Right cardiac atrium (tissue), 5 donors: ENCODE measurements at places on chromosomes 6 and 20. TPM values are rescaled to one million over a fixed set of nuclear protein-coding genes. Genes with fewer than 3 reads are reported as not detected.

The RCAN2 gene
- total RNA-seq: 117 TPM

The HLA-DQA2 gene
- total RNA-seq: 2.8 TPM

The NUDT3 gene
- total RNA-seq: 52.4 TPM

The SAMD5 gene
- total RNA-seq: 1.9 TPM

The DDX39B gene
- total RNA-seq: 235 TPM

The TTBK1 gene
- 0.33 TPM for total RNA-seq

The METTL24 gene
- total RNA-seq: 3.5 TPM

The TUBB2B gene
- 1.5 TPM for total RNA-seq

The RFX6 gene
- not detected for total RNA-seq
